Stimulated activated CD8-positive, alpha-beta memory T cell treated with anti-CD3 and anti-CD28 coated beads, Interleukin-15, amount 100 ng/mL, for 4 hours (primary cell): ENCODE measurements at places on chromosomes 2 and 18.

- no peak for DNase-seq
These were observed 1.4 kb upstream of the ATP8B1 start for GRCh38 chr18:57804557-57804956.

- DNase-seq: no peak
These were observed 224.7 kb downstream of the MTX2 start for GRCh38 chr2:176493909-176494308.

DNA sequence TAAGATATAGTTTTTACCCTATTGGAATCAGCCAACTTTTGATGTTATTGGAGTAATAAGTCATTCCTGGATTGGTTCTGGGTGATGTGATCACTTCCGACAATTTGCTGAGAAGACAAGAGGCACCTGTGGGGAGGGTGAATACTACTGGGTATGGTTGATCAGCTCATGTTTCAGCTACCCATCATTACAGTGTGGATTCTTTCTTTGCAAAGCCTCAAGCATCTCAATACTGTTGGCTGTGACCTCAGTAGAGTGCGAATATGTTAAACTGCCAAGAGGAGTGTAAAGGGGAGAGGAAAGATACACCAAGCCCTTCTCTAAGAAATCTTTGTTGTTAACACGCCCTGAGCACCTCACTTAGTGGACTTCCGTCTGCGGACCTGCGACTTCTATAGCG, 317.7 kb downstream of the TDRD15 start:
- no peak for DNase-seq

- DNase-seq: no peak
These were observed 215.8 kb downstream of the NDUFA10 start for GRCh38 chr2:239809391-239809790.

DNA sequence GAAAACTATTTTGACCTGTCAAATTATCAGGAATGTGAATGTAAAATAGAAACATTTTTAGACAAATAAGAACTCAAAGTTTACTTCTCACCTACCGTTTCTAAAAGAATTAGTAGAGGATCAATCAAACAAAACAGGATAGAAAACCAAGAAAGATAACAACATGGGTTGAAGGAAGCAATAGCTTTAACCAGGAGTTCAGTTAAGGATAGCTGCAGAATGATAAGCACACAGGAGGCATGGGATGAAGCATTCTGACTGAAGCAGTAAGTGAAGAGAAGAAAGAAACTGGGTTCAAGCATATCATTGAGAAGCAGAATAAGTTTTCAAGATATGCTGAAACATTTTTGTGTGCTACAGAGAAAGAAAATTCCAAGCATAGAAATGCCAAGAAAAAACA, 52.3 kb downstream of the TWSG1 start:
- DNase-seq: no peak

GRCh38 chr2:71922499-71923142, 225.0 kb downstream of the CYP26B1 start:
- no peak for DNase-seq
